ENCODE measurements at places on chromosomes 4 and X.
A peak's percentile ranks its signal among the peaks of the same experiment; 100 is the strongest.

- peak; percentile 5 for DNase-seq
These were observed 40.5 kb upstream of the NRK start for GRCh38 chrX:105781804-105782203.

DNA sequence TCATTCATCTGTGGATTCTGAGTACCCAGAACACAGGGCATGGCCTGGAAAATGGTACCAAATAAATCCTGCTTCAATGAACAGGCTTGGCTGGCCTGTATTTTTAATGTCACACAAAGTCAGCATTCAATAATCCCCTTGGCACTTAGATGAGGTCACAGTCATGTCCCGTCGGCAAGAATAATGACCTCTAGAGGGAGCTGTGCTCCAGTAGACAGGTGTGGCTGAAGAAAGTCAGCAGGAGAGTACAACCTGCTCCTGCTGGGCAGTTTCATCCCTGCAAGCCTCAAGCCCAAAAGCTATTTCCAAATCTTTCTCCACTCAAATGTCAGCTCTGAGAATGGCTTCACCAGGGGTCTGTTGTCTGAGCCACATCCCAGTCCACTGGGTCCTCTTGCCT, 404.0 kb upstream of the F9 start:
- no peak for DNase-seq

GRCh38 chr4:15694431-15694830, 8.4 kb upstream of the BST1 start:
- DNase-seq, result no peak

GRCh38 chr4:61312526-61312925, 112.4 kb downstream of the ADGRL3 start:
- DNase-seq, result no peak

DNA sequence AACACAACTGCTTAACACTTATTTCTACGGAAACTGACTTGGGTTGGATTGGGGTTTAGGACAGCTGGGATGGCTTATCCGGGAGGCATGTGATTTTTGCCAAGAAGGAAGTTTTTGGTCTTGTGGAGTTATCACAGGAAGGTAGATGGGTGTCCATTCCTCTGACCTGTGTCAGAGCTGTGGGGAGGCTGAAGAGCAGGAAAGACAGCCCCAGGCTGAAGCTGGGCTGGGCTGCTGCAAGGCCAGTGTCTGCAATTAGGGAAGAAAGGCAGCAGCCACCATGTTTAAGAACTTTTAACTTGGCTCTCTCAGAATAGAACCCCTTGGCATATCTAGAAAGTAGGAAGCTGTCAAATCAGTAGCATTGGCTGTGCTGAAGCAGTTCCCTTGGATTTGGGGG, 42.3 kb downstream of the CCNG2 start:
- no peak for DNase-seq

DNA sequence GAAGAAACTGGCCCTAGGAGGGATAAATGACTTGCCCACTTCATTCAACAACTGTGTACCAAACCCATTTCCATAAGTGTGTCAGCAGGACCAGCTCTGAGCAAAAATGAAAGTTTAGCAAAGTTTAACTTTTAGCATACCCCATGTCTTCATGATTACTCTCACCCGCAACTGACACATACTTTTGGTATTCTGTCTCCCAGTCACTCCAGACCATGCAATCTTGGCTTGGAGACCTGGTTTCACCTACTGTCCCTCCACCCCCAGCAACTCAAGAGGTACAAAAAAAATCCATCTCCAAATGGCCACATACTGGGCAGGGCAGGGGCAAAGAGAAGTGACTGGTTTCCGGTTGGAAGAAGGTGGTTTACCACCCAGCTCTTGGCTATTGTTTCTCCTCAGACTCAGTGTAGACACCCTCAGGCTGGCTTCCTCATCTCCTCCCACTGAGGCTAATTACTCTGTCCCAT, 79.8 kb downstream of the RLIM start:
- no peak for DNase-seq
